MG63 (cell line): ENCODE measurements at places on chromosomes 4 and X.

GRCh38 chrX:133723930-133724329 lies 261.5 kb downstream of the GPC3 start:
- DNase-seq: no peak

GRCh38 chr4:67483868-67484602 lies 61.3 kb downstream of the CENPC start:
- peak; percentile 12 for DNase-seq

- no peak for DNase-seq
Observed at GRCh38 chrX:17732138-17732783, 5.0 kb upstream of the SCML1 start.

DNA sequence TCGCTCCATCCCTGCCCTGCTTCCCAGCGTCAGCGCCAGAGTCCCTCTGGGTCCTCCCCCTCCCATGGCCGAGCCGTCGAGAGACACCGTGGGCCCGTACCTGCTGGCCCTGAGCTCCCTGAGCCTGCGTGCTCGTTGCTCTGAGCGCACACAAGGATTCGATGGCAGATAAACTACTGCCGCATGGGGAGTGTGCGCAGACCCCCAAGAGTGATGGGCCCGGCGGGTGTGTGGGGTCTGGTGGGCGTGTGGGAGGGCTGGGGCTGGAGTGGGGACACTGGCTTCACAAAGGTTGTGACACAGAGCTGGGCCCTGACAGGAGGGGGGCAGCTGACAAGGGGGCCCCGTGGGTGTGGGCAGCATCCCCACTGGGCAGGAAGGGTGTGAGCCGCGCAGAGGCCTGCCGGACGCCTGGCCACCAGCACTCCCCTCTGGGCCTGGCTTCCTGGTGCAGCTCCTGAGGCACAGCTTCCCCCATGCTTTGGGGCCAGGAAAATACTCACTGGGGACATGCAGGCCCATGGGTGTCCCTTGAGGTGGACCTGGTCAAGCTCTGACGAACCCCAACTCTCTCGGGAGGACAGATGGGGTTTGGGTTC lies 4.8 kb upstream of the RGS12 start:
- no peak for DNase-seq

- DNase-seq: peak; percentile 3
Observed at GRCh38 chr4:182297659-182298058, 54.5 kb downstream of the TENM3 start.

GRCh38 chrX:16033331-16033730 lies 90.0 kb upstream of the GRPR start:
- no peak for DNase-seq

DNA sequence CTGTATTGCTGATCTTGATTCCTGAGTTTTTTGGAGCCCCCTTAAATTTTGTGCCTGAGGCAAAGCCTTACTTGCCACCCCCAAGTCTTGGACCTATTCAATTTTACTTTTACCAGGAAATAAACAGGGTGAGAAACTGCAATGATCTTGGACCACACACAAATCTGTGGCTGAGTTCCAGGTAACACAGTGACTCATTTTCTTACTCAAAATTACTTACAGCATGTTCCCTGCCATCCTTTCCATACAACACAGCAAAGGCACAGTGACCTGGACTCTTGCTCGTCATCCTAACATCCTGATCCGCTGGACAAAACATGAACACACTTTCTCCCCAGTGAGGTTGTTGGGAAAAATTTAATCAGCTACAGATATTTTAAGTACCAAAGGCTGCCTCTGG lies 60.7 kb upstream of the S100G start:
- no peak for DNase-seq

DNA sequence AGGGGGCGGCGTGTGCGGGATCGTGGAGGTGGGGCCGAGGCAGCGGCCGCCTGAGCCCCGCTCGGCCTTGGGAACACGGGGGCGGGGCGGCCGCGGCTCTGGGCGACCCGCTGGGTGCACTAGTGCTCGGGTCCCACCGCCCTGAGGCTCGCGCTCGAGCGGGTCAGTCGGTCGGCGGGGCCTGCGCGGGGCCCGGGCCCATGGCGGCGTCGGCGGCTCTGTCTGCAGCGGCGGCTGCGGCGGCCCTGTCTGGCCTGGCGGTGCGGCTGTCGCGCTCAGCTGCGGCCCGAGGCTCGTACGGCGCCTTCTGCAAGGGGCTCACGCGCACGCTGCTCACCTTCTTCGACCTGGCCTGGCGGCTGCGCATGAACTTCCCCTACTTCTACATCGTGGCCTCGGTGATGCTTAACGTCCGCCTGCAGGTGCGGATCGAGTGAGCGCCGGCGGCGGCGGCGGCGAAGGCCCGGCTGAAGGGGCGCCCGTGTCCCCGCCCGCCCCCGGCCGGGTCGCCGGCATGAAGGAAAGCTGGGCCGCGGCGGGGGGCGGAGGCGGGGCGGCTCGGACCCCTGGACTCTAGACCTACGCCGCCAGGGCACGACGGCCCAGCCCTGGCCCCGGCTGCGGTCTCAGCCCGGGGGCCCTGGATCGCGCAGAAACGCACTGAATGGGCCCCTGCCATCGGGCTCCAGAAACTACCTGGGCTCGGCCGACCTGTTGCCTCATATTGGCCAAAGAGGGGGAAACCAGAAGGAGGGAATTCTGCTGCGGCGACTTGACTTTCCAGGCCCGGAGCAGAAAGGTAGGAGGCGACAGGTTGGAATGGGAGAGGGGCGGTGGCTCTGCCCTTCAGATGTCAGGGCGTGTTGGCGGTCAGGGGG lies at the start of gene SMIM10L2A:
TSS of gene SMIM10L2A (plus strand) at position 13 of the 878 bp plus-strand sequence. CDS start at position 201, 188 bp downstream.
- DNase-seq: no peak

DNA sequence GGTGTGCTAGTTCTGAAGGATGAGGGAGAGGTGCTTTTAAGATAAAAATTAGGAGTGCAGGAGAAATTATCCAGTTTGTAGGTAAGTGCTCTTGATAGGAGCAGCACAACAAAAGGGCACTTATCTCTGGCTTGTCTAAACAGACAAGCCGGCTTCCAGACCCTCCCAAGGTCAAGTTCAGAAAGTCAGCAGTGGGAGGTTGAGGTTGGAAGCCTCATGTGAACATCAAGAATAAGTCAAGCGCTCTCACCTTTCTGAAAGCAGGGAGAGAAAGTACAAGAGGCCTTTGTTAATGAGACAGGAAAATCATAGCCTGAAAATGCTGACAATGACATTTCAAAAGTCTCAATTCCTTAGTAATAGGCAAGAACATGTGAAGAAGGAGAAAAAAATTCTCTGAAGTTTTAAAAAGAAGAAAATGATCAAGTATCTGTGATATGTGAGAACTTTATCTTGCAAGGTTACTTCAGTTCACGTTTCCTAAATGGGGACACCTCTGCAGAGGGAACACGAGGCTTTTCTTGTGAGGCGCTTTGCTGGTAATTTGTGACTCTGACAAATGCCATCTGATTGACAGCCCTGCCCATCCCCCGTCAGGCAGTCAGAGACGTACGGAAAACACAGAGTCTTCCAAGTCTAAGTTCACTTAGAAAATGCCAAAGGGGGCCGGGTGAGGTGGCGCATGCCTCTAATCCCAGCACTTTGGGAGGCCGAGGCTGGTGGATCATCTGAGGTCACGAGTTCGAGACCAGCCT lies 62.2 kb downstream of the TIGD2 start:
- no peak for DNase-seq

- no peak for DNase-seq
Observed at GRCh38 chrX:3627594-3627993, 85.9 kb downstream of the PRKX start.

DNA sequence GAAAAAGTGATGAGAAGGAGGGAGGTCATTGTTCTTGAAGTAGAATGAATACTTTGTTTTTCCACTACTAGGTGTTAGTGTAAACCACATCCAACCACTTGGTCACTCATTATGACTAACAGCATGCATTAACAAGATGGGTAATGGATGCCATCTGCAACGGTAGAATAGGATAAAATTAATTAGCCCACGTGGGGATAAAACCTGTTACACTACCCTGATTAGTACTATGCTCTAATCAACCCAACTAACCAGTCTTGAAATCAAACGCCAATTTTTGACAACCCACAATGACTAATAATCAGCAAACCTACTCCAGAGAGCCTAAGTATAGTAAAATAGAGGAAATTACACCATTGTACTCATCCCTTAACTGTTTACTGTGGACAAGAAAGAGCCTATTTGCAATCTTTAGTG lies 93.4 kb upstream of the MCF2 start:
- no peak for DNase-seq

GRCh38 chr4:75302648-75303047 lies 211.6 kb downstream of the RCHY1 start:
- DNase-seq: no peak
